ENCODE measurements at places on chromosomes 1 and 21.

GRCh38 chr1:66258404-66259105, 275.4 kb upstream of the SGIP1 start:
- DNase-seq: no peak

- no peak for DNase-seq
These were observed 673.3 kb downstream of the KCNT2 start for GRCh38 chr1:195934817-195935553.

- DNase-seq: no peak
These were observed 72.2 kb downstream of the C21orf91 start for GRCh38 chr21:17746920-17747319.

DNA sequence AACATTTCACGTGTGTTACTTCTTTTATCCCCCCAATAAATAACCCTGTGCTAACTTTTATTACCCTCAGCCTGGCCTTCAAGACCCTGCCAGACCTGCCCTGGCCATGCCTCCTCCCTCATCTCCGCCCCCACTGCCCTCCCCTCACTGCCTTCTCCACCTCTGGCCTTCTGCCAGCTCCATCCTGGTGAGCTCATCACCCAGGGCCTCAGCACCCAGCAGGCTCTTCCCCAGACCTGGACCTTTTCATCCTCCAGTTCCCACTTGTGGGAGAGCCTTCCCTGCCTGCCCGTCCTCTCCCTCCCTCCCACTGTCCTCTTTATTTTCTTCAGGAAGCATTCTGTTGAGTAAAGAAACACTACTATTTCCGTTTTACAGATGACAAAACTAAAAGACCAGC, 72.0 kb downstream of the SLC66A1 start:
- DNase-seq: no peak

GRCh38 chr1:8736927-8737326, 80.5 kb downstream of the RERE start:
- no peak for DNase-seq

- DNase-seq: no peak
These were observed 7.0 kb upstream of the USP25 start for GRCh38 chr21:15722591-15723324.

- DNase-seq: no peak
These were observed 35.8 kb downstream of the SLC30A7 start for GRCh38 chr1:100931716-100932115.

DNA sequence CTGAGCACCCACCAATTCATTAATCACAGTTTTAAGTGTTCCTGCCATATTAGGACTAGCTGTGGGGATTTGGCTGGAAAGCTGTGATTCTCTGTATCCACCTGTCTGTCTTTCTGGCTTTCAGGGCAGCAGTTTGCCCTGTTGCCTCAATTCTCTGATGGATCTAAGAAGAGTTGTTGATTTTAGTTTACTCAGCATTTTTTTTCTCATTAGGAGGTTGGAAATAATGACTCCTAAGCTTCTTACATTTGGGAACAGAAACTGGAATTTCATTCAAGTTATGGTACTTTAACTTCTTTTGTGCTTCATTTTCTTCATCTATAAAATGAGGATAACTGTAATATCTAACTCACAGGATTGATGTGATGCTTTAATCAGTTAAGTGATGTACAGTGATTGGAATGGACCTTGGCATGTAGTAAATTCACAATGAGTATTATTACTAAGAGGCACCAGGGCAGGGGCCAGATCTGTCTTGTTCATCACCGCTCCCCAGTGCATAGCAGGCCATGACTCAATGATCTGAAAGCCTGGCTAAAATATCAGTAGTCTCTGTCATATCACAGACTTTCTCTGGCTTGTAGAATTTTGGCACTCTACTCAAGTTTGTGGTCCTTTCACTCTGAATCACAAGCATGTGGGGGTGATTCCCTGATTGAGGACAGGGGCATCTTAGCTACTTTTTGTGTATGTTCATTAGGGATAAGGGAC, 51.4 kb upstream of the GREM2 start:
- no peak for DNase-seq

GRCh38 chr1:181456551-181456950, 26.8 kb upstream of the CACNA1E start:
- no peak for DNase-seq

- no peak for DNase-seq
These were observed 50.5 kb upstream of the ATF3 start for GRCh38 chr1:212557739-212558692.

DNA sequence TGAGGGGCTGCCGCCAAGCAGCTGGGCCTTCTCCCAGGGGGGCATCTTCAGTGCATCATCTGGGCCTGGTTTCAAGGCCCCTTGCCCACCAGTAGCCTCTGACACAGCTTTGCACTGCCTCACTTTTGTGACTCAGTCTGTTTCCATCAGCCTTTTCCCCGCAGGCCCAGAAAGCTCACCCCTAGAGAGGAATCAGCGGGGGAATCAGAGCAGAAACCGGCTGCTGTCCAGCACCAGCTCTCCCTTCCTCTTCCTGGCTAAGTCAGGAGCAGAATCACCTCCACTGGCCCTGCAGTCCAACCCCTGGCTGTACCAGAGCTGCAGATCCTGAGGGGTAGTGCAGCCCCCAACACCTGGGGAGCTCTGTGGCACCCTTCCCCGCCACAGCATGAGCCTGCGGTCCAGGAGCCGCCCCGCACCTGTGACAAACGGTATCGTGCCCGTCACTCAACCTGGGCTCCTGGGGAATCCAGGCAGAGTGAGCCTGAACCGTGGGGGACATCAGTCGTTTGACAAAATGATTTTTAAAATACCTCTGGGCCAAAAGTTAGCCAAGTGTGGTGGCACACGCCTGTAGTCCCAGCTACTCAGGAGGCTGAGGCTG, 83.3 kb upstream of the TMEM51 start:
- DNase-seq: no peak

DNA sequence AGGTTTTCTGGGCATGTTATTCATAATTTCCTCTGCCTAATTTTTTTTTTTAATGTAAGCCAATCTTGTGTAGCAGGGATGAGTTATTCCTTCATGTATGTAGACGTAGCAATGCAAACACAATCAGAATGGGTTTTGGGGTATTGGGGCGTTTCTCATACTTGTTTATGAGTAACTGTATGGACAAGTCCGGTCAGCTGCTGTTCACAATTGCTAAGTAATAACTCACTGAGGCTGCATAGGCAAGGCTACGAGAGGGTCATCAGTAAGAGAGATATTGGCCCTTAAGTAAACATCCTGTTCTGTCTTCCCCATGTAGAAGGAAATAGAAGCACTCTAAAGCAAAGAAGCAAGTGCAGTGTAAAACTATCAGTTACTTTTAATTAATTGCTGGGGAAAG, 9.5 kb upstream of the TARS2 start:
- no peak for DNase-seq

- peak; percentile 20 for DNase-seq
These were observed 68.4 kb upstream of the SSBP3 start for GRCh38 chr1:54474310-54475251.

- no peak for DNase-seq
These were observed 22.0 kb downstream of the INAVA start for GRCh38 chr1:200916681-200917080.

DNA sequence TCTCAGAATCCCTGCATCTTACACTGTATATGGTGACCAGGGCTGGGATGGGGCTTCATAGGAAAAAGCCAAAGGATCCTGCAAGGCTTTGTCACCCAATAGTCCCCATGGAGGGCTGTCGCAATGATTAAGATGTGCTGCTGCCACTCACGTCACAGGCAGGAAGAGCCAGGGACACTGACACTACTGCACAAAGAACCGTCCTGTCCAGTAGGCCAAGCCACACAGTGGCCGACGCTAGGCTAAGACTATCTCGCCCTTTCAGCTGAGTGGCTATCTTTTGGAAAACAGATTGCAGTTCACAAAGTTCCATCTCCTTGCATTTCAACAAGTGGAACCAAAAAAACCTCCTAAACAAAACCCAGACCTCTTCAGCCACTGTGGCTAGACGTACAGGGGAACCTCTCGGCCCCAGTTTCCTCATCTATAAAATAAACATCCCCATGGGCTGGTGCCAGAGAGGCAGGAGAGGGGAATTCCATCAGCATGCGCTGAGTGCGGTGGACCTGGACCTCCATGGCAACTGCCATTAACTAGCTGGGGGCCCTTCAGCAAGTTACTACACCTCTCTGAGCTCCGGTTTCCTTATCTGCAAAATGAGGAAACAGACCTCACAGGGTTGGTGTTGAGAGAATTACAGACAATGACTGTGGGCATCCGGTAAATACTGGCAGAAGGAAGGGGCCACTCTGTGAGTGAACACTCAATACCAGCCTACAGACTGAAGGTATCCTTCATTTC, 8.7 kb downstream of the CAPZB start:
- DNase-seq: peak; percentile 94

GRCh38 chr1:161511018-161511755, 5.9 kb downstream of the FCGR2A start:
- peak; percentile 99 for DNase-seq

DNA sequence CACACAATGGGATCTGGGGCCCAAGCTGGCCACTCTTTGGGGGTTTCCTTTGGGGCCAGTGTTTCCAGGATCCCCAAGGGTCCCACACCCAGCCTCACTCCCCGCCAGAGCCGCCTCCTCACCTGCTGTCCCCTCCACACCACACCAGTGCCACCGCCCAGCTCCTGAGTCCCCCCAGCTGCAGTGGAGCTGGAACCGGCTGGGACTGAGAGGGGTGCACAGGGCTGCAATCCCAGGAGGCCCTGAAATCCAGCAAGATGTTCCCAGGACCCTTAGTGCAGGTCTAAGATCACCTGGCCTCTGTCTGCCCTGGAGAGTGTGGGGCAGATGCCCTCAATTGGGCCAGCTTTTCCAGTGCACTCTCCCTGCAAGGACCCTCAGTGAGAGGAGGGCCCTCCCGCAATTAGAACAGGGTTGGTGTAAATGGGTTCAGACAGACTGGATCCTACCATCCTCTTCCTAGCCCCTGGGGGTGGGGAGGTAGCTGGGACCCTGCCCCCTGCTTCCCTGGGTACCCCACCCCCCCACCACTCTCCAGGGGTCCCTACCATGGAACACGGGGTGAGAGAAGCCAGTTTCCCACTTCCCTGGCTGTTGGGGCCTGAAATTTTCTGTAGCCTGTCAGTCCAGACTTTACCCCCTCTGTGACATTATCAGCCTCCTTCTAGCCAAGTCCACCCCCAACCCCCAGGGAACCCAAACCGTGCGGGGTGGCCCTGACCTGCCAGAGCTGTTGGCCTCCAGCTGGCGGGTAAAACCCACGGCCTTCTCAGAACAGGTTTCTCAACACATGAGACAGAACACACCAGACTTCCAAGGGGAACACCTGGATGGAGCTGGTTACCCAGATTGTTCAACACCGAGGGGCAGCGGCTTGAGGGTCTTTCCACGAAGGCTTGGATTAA, 7.0 kb downstream of the KRTAP10-12 start:
- DNase-seq: no peak

GRCh38 chr1:81377406-81377805, 423.3 kb upstream of the ADGRL2 start:
- DNase-seq: no peak

DNA sequence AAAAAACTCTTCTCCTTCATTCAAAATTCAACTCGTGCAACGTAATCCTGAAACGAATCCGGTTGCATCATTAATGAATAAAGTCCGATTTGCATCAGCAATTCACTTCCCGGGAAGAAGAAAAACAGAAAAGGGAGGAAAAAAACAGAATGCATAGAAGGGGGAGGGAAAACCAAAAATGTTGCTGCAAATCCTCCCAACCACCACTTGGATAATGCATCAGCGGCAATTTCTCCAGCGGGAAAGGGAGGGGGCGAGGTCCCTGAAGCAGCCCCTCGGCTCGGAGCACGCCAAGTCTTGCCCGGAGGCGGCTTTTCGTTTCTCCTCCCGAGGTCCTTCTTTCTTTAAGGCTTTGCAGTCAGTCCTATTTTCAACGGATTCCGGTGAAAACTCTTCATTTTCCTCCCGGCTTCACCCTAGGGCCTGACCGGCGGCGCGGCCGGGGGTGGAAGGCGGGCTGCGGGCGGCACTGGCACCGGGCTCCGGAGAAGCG, 723 bp downstream of the CDC42BPA start:
- peak; percentile 70 for DNase-seq

- DNase-seq: no peak
These were observed 1441.0 kb downstream of the BRINP3 start for GRCh38 chr1:189036628-189037027.

DNA sequence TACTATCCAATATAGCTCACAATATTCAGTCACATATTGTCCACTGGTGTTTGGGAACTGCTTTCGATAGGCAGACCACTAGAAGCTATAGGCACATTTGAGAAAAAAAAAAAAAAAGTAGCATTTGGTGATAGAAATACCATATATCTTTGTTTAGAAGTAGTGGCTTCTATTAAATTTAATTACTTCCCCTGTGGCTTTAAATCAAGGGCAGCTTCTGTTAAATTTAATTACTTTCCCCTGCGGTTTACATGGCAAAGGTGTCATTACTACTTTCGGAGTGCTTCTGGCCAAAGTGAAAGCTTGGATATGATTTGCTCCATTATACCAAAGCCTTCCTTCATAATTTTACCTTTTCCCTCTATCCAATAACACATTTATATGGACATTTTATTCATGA, 229.9 kb downstream of the TTLL7 start:
- no peak for DNase-seq

- DNase-seq: no peak
These were observed 69.0 kb upstream of the KAZN start for GRCh38 chr1:14529475-14529874.

DNA sequence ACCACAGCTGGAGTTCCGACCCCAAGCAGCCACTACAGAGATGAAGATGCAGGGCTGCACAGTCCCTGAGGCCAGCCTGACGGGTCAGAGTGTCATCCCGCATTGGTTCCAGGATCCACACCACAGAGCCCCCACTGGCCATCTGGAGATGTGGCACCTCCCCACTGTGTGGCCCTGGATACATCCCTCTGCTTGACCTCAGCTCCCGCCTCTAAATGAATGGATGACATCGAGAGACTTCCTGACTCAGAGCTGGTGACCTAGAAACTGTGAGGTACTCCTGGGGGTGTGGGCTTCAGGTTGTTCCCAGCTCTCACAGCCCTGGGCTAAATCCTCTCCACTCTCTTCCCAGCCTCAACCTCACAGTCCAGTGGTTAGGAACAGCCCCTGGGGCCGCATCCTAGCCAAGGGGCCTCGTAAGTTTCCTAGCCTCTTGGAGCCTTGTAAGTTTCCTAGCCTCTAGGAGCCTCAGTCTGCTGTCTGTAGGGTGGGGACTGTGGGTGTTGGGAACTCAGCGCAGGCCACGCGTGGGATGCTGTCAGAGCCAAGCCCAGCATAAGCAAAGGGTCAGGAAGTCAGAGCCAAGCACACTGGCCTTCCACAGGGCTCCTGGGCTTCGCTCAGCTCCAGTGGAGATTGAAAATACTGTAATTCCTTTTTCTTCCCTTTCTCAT, 87.5 kb upstream of the RUNX3 start:
- no peak for DNase-seq

- DNase-seq: no peak
These were observed 25.2 kb downstream of the SLC66A1 start for GRCh38 chr1:19337289-19337688.

DNA sequence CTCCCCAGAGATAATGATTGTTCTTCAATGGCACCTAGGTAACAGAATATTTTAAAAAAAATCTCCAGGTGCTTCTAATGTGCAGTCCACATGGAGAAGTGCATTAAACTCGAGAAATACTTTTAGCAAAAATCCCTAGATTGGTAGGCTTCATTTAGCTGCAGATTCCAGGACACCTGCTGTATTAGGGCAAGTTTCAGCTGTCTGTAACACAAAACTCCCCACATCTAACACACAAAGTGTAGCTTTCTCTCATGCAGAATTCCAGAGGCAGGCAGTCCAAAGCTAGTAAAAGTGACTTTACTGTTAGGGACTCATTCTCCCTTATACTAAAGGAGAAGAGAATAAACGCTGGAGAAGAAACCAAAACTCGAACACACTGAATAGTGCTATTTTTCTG, 1414.3 kb upstream of the B3GALT2 start:
- DNase-seq: no peak

GRCh38 chr1:243568793-243569192, 281.2 kb downstream of the AKT3 start:
- no peak for DNase-seq

GRCh38 chr21:44888581-44889550, 15.4 kb upstream of the PTTG1IP start:
- DNase-seq: no peak

Measured in hematopoietic multipotent progenitor cell treated with erythropoietin and hydrocortisone succinate and interleukin-3 and kit ligand, for 8 days (in vitro differentiated cells).